Stimulated activated CD8-positive, alpha-beta memory T cell treated with anti-CD3 and anti-CD28 coated beads, Interleukin-4, amount 100 ng/mL, for 1 hour (primary cell): ENCODE measurements at places on chromosomes 7 and 10.

DNA sequence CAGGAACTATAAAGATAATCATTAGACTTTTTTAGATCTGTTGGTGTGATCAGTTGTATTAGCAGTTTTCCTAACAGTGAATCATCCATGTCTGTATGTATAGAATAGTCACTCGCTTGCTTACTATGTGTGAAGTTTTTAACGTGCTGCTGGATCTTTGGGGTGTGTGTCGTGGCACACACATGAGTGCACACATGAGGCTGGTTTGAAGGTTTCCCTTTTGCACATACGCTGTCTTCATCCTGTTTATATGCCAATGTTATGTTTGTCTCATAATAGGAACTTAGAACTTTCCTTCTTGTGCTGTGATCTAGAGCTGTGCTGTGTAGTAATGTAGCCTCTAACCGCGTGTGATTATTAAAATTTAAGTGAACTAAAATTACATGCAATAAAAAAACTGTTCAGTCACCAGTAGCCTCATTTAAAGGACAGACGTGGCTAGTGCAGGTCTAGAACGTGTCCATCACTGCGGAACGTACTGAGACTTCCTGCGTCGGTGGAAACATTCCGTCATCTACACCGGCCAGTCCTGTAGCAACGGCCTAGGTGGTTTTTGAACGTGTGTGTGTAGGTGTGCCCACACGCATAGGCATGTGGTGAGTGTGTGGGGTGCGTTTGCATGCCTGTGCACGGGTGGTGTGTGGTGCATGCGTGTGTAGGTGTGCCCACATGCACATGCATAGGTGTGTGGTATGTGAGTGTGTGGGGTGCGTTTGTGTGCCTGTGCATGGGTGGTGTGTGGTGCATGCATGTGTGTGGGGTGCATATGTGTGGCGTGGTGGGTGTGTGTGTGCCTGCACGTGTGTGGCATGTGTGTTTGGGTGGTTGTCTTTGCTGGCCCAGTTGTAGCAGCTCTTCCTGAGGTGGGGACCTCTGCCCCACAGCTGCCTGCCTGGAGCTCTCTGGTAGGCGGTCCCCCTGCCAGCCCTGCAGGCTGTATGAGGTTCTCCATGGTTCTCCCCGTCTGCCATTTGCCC is 56.6 kb downstream of the INPP5A start:
- DNase-seq: no peak

GRCh38 chr7:101516851-101517250 is 112.2 kb downstream of the MYL10 start:
- no peak for DNase-seq

DNA sequence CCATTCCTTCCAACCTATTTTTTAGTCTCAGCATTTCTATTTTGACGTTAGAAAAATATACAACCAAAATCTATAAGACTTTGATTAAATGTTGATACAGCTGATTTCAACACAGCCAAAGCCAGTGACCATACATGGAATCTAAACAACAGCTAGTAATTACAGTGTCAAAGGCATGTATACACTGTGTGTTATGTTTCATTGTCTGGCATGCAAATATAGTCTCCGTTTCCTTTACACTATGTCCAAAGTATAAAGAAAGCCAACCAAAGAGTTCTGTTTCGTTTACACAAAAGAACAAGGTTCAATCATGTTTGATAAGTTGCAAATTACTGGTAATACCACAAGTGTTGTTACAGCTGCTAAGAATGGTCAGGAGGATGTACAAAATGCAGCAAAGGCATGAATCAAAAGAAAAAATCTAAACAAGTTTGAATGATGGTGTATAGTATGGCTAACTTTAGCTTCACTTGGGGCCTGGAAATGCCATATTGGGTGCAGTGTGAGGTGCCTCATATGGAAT is 268.3 kb upstream of the FERD3L start:
- no peak for DNase-seq

DNA sequence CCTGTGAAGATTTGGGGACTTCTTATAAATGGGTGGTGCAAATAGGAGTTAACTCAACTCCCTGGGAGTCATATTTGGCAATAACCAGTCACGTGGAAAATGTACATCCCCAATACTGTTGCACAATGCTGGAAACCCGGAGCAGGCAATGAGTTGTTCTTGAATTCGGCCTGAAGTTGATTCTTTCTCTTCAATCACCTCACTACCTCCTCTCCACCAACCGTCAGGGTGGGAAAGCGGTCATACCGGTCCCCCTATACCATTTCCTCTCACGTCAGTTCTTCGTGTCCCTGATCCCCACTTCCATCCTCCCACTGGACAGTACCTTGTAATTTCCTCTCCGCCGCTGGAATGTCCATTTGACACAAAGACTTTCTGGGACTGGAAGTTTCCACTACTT is 2.8 kb downstream of the GIMAP5 start:
- DNase-seq: no peak

- DNase-seq: no peak
These were observed 24.2 kb upstream of the MACC1 start for GRCh38 chr7:20241194-20241910.

- no peak for DNase-seq
These were observed 1.1 kb downstream of the PLEKHS1 start for GRCh38 chr10:113752553-113752952.

DNA sequence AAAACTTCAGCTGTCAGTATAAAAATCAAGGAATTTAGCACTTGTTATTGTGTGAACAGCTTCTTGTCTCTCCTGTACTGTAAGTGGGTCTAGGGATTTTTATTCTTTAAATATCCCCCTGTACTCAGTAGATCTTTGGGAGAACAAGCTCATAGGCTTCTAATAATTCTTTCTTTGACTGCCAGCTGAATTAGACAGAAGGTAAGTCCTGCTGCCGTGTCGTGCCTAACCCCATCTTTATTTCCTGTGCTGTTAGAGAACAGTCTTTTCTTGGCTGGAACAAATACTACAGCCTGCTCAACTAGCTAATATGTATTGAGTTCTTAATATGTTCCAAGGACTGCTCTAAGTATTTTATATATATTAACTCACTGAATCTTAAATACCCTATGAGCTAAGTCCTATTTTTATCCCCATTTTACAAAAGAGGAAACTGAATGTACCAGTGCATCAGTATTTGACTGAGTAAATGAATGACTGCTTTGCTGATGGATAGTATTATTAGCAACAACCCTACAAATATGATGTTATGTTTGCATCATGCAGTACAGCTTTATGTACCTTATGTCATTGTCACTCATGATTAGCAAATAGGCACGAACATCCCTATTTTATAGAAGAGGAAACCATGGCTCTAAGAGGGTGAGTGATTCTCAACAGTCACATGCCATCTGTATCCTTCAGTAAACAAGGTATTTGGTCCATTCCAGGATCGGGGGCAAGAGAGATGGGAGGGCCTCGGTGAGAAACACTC is 5.5 kb upstream of the DUSP5 start:
- no peak for DNase-seq

- no peak for DNase-seq
These were observed 7.1 kb downstream of the ERV3-1 start for GRCh38 chr7:64999165-65000004.

DNA sequence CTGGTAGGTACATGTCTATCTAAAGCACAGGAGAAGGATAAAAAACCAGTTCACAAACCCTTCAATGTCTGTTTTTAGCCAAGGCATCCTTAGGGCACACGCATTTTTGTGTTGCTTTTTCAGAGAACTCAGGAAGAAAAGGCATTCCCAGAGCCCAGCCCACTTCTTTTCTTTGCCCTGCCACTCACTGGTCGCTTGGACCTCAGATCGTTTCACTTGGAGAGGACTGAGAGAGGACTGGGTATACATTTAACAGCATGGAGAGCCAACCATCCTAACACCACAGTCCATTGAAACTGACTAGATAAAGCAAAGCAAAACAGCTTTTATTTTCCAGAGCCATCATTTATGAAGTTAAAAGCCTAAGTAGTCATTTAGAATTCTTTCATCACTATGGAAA is 194.2 kb downstream of the CAMK1D start:
- no peak for DNase-seq

- DNase-seq: no peak
These were observed at the start of gene MCMBP for GRCh38 chr10:119872610-119872859. MCMBP (minus strand) TSS chr10:119872843; CDS start chr10:119872584, 259 bp downstream.

GRCh38 chr10:23197416-23197861 is 5.3 kb downstream of the PTF1A start:
- no peak for DNase-seq

DNA sequence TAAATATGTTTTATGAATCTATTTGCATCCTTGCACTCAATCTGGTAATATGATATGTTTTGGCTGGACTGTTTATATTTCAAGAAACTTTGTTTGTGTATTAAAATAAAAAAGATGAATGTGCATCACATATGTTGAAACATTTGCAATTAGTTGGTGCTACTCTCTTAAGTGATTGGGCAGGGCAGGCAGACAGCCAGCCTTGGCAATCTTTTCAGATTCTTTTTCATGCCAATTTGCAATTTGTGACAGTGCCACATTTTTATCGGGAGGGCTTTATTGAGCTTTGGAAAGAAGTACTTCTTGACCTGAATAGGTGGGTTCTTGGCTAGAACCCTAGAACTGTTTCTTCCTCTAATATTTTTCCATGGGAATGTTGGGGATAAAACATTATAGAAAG is 152.2 kb downstream of the NXPH1 start:
- no peak for DNase-seq

- no peak for DNase-seq
These were observed 83.7 kb downstream of the DGKB start for GRCh38 chr7:14818871-14819270.
